Kidney (tissue), 22 donors: ENCODE measurements at places on chromosomes 4 and X.

DNA sequence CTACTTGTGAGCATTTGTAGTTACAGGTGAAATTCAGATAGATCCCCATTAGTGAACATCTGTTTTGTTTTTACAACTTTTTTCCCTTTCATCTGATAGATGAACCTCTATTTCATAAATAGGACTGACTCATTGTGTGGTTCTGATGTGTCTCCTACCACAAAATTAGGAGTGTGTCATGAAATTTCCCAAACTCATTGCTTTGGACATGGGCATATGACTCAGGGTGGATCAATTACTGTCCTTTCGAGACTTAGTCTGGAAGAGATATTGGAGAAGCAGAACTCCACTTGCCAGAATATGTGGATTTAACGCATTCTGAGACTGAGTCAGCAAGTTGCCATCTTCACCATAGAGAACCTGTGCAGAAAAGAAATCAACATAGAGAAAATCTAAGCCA, 53.5 kb upstream of the PCDH10 start:
- no peaks in the 10 kb centered on the region for H3K27me3 ChIP-seq
- no peaks in the 10 kb centered on the region for H3K36me3 ChIP-seq
- no peak for DNase-seq
- no peak overlapping the region for H3K27ac ChIP-seq
- no peaks in the 10 kb centered on the region for H3K4me1 ChIP-seq

DNA sequence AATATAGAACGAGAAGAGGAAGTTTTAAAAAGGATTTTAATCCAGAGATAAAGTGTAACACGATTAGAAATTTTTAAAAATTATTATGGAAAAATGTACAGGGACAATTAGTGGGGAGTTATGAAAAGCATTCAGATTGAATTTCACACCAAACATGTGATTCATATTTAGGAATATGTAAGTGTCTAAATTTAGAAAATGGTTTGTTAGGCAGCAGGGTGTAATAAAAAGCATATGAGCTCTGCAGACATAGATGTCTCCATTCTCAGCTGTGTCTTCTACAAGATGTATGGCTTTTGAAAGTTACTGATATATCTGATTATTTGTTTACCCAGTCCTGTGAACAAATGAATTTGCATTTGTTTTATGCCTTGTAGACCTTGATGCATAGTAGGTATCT, 638.9 kb upstream of the AGA start:
- no peak for DNase-seq
- no peak overlapping the region for H3K4me3 ChIP-seq
- no peak overlapping the region for H3K27ac ChIP-seq
- no peaks in the 10 kb centered on the region for H3K36me3 ChIP-seq

DNA sequence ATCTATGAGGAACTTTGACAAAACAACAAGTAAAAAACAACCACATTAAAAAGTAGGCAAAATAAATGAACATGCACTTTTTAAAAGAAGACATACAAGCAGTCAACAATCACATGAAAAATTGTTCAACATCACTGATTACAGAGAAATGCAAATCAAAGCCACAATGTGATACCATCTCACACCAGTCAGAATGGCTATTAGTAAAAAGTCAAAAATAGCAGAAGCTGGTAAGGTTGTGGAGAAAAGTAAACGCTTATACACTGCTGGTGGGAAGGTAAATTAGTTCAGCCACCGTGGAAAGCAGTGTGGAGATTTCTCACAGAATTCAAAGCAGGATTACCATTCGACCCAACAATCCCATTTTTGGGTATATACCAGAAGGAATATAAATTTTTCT, 17.0 kb upstream of the LNX1 start:
- no peak overlapping the region for H3K27ac ChIP-seq
- no peaks in the 10 kb centered on the region for H3K36me3 ChIP-seq
- no peak for DNase-seq
- H3K27me3 ChIP-seq, result no peaks in the 10 kb centered on the region

DNA sequence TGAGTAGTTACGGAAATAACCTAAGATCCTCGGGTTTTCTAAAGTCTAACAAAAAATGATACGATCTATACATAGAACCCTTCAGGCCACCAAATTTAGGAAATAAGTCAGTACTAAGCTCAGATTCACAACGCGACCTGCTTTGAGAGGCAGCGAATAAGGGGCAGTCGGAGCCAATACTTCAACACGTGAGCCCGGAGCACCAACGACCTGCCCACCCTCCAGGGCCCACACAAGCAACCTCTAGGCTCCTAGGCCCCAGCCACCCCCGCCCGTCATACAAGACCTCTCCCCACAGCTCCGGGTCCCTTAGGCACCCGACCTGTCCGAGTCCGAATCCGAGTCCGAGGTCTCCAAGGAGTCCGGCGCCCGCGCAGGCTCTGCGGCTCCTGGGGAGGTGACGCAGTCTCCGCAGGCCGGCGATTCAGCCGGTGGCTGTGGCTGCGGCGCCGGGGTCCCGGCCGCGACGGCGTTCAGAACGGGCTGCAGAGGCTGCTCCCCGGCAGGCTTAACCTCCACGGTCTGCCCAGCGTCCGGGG, 580 bp downstream of the NAF1 start:
- peak overlapping the region; percentile 89 for H3K27ac ChIP-seq
- peak overlapping the region; percentile 85 for H3K4me3 ChIP-seq
- peaks cover 3% of the 10 kb centered on the region for H3K36me3 ChIP-seq
- H3K27me3 ChIP-seq, result no peaks in the 10 kb centered on the region
- peak; percentile 71 for DNase-seq

DNA sequence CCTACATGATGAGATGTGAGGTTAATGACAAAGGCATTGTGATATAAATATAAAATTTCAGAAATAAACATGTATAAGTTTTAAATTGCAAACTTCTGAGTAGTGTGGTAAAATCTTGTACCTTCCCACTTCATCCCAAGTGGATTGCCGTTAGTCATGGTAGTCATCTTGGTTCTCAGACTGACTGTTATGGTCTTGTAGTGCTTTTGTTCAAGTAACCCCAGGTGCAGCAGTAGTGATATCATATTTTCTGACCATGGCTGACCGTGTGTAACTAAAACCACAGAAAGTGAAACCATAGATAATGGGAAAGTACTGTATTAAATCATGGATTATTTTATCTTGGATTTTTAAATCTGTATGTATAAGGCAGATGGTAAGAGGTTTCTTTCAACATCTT, 74.8 kb upstream of the SLIT2 start:
- no peak overlapping the region for H3K27ac ChIP-seq
- H3K4me3 ChIP-seq, result no peak overlapping the region
- no peak for DNase-seq
- no peaks in the 10 kb centered on the region for H3K4me1 ChIP-seq
- H3K27me3 ChIP-seq, result no peaks in the 10 kb centered on the region

GRCh38 chr4:148822572-148823418, 380.6 kb upstream of the NR3C2 start:
- DNase-seq, result no peak
- no peak overlapping the region for H3K27ac ChIP-seq
- no peak overlapping the region for H3K4me3 ChIP-seq
- H3K4me1 ChIP-seq, result no peaks in the 10 kb centered on the region

- no peaks in the 10 kb centered on the region for H3K36me3 ChIP-seq
- no peak for DNase-seq
- no peaks in the 10 kb centered on the region for H3K4me1 ChIP-seq
- H3K27me3 ChIP-seq, result no peaks in the 10 kb centered on the region
Measured at GRCh38 chrX:101906136-101906796, 25.6 kb downstream of the ZMAT1 start.

DNA sequence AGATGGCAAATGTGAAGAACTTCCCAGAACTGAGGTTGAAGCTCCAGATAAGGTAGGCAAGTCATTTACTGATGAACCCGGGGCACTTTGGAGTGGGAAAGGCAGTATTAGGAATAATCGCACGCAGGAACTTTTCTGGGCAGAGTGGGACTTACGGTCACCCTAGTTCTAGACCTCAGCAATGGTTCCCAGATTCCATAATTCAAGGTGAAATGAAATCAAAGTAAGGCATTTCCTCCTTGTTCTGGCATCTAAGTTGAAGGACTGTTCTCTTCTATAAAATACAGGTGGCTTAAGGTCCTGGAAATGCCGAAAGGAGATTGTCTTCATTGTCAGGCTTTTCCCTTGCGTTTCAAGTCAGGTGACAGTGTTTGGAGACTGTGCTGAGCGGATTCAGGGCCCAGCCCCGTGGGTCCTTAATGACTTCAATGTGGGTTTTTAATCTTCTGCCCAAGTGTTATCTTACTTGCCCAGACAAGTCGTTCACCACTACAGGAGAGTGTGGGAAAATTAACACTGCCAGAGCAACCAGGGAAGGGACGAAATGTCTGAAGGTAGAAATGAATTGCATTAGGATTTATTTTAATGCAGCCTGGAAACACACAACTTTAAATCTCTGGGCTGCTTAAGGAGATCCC, 52.1 kb upstream of the STOX2 start:
- H3K36me3 ChIP-seq, result no peaks in the 10 kb centered on the region
- DNase-seq, result no peak
- no peaks in the 10 kb centered on the region for H3K27me3 ChIP-seq
- no peaks in the 10 kb centered on the region for H3K4me1 ChIP-seq
